ENCODE measurements at places on chromosomes 6 and 20.

GRCh38 chr20:8670893-8671215 is 398.0 kb upstream of the PLCB4 start:
- no peak for DNase-seq

GRCh38 chr6:139544701-139545057 is 170.2 kb upstream of the CITED2 start:
- no peak for DNase-seq

- DNase-seq: no peak
Observed at GRCh38 chr20:51886341-51886740, 84.0 kb upstream of the SALL4 start.

DNA sequence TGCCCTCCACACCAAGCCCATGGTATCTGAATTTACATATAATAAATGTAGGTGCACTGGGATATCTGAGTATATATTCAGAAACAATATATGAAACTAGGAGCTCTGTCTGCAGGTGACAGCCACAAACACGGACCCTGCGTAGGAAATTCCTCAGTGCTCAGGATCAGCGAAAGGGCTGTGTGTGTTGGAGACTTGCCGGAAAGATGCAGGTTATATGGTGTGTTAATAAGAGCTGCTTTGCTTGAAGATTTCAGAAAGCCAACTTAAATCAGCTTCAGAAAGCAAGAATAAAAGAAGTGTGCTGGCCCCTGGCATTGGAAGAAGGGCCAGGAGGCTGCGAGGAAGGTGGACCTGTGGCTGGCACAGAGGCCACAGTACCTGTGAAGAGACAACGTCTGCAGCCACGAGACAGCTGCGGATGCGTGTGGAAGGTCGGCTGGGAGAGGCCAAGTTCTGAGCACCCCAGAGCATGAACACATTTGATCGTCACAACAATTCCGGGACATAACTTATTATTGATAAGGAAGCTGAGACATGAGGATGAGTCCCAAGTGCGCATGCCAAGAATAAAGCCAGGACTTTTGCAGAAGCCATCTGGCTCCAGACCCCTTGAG is 183.2 kb downstream of the DLL1 start:
- no peak for DNase-seq

GRCh38 chr6:98828211-98828788 is 6.1 kb upstream of the POU3F2 start:
- DNase-seq: no peak

GRCh38 chr6:79467716-79468115 is 69.5 kb downstream of the LCA5 start:
- no peak for DNase-seq

- DNase-seq: no peak
Observed at GRCh38 chr20:12644461-12644860, 364.3 kb upstream of the SPTLC3 start.

- DNase-seq: no peak
Observed at GRCh38 chr20:13085275-13085674, 76.5 kb downstream of the SPTLC3 start.

GRCh38 chr6:118263921-118264486 is 284.1 kb upstream of the PLN start:
- DNase-seq: no peak

GRCh38 chr6:57222743-57223077 is 603 bp upstream of the RAB23 start:
- no peak for DNase-seq

- no peak for DNase-seq
Observed at GRCh38 chr20:35355372-35355771, 56.4 kb downstream of the UQCC1 start.

GRCh38 chr20:59253325-59253724 is 47.1 kb upstream of the EDN3 start:
- DNase-seq: no peak

GRCh38 chr6:109718991-109719390 is 27.9 kb downstream of the FIG4 start:
- no peak for DNase-seq

GRCh38 chr6:50077385-50077784 is 27.7 kb upstream of the DEFB112 start:
- DNase-seq: no peak

DNA sequence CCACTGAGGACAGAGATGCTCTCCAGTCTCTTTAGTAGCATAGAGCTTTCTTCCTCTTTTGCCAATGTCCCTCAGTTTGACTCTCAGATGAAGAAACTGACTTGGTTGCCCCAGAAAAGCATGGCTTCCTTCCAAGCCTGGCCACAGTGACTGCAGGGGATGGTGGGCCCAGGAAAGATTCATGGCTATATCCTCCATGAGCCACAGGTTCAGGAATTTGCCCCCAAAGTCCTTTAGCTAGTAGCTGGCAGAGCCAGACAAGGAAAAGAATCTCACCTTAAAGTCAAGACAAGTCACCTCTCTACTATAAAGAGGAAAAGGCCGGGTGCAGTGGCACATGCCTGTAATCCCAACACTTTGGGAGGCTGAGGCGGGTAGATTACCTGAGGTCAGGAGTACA is 43.4 kb downstream of the TRAM2 start:
- DNase-seq: no peak

- DNase-seq: no peak
Observed at GRCh38 chr6:157497579-157497978, 116.6 kb downstream of the ZDHHC14 start.

DNA sequence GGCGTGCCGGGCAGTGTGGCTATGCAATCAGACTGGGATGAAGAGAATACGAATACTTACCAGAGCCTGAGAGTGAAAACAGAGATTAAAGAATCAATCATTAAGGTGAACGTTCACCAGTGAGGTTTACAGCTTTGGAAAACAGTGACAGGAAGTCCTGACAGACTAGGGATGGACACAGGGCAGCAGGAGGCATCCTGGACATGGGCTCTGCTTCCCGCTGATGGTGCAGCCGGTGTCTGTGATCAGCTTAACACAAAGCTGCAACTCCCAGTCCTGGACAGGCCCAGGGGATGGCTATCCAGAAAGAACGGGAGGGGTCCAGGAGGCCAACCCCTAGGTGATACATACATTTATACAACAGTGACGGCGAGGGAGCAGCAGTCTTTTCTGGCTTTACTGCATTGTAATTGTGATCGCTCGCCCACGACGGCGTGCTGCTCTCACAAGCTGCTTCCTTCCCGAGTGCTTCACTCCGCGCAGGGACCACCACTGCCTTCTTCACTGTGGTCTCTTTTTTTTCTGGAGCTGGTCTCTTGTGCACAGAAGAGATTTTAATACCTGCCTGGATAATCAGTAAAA is 20.7 kb downstream of the DIDO1 start:
- DNase-seq: no peak

DNA sequence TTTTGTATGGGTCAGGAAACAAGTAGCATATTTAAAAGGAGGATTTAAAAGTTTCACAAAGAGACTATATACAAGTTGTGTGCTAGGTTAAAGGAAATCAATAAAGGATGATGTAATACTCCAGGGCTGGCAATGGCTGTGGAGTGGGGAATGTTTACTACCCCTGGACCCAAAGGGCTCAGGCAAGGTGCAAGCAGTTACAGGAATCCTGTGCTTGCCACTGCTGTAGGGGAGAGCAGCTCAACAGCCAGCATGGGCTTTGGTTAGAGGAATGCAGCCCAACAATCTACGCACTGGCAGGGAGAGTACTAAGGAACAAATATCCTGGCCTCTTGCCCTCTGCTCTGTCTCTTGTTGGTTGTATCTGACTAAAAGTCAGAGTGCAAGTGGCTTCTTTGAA is 1642.2 kb downstream of the KHDRBS2 start:
- DNase-seq: no peak

DNA sequence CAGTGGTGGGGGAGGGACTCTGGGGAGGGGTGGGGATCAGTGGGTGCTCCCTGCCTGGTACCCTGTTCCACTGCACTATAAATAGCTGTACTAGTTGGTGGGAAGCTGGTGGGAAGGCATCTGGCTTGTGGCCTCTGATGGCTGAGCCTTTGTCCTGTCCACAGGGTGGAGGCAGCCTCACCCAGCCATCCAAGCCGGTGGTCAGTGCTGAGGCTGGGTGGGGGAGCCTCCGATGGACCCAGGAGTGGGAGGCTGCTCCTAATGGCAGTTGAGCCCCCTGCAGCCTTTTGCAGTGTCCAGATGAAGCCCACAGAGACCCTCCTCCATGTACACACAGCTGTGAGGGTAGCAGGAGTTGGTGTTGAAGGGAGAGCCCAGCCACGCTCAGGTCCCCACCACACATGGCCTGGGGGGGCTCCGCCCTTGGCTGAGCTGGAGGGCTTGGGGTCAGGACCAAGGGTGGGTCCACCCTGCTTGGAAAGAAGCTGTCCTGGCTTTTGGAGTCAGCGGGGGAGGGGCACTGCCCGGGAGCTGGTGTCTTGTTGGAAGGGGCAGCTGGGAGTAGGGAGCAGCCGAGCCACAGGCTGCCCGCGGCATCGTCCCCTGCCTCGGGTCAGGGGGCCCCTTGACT is 2.5 kb downstream of the PPDPF start:
- no peak for DNase-seq

GRCh38 chr6:31907158-31907813 is 5.4 kb upstream of the ZBTB12 start:
- no peak for DNase-seq

- no peak for DNase-seq
Observed at GRCh38 chr6:111993342-111993741, 60.6 kb upstream of the CCN6 start.

All from activated CD8-positive, alpha-beta memory T cell treated with anti-CD3 and anti-CD28 coated beads for 48 hours (primary cell).